ENCODE measurements at places on chromosomes 16 and 17.
A peak's percentile ranks its signal among the peaks of the same experiment; 100 is the strongest.

GRCh38 chr17:55072898-55073297, 104.3 kb downstream of the STXBP4 start:
- DNase-seq: no peak

- DNase-seq: no peak
Measured at GRCh38 chr16:55030944-55031343, 100.3 kb downstream of the IRX5 start.

DNA sequence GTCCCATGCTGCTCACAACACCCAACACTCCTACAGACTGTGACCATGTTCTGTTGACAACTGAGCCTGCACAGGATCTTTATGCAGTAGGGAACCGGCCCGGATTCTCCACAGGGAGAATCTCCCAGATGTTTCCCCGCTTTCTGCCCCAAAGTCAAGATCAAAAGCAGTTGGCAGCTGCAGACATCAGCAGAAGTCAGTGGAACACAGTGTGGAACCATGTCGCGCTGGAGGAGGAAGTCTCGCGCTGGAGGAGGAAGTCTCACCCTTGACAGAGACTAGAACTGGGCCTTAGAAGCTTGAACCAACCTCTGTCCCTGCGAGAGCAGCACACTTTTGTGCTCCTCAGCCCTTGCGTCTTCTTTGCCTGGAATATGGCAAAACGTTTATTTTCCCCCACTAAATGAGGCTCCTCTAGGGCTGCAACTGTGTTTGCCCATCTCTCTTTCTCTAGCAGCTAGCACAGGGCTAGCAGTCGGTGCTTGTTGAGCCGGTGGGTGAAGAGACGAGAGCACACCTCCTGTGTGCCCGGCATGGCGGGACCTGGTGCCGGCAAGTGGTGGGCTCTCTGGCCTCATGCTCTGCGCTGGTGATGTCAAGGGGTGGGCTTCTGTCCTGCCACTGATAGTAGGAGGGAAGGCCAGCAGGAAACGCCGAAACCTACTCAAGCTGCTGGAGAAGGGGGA, 2.1 kb upstream of the MRC2 start:
- DNase-seq: no peak

- no peak for DNase-seq
Measured at GRCh38 chr16:74736531-74737157, 36.0 kb upstream of the MLKL start.

DNA sequence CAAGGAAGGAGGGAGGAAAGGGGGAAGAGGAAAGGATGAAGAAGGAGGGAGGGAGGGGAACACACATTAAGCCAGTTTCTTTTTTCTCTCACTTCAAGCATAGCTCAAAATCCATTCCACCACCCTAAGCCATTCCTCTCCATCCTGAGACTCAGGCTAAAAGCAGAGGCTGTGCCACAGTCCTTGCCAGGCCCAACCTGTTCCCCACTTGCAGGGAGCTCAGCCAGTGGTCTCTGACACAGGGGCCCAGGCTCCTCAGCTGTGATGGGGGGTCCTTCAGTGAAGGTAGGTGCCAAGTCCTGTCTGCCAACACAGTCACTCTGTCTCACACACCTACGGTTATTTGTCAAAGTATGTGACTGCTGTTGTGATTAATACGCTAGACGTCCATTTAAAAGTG, 44.6 kb downstream of the SDK2 start:
- no peak for DNase-seq

- DNase-seq: no peak
Measured at GRCh38 chr17:66988069-66988798, 23.7 kb downstream of the CACNG4 start.

DNA sequence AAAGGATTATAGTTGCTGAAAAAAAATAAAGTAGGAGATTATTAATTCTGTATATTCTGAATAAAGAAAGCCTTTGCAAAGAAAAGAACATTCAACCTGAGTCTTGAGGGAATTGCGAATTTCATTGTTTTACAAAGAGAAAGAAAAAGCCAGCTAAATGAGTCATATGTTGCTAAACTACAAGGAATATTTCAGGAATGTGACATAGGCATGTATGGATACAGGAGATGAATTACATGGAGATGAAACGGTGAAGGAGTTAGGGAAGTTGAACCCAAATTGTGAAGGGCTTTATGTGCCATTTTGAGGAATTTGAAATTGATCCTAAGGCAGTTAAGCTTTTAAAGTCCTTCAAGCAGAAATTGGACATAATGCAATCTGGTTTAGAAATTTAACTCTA, 177.3 kb upstream of the RBL2 start:
- DNase-seq: peak; percentile 36

All from MCF 10A (cell line).